CD4-positive, alpha-beta T cell treated with Interleukin-15 for 1 hour (primary cell): ENCODE measurements at places on chromosomes 1 and 21.

DNA sequence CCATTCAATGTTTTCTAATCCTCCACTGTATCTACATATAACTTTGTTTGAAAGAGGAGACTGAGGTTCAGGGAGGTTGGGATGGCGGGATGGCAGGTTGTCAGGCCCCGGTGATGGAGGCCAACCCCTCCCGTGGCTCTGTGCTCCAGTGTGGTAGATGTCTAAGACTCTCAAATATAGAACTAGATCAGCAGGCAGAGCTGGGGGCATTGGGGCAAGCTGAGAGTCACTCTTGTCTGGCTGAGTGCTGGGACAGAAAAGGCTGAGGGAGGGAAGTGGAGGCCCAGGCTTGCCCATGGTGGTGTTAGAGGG, 1.7 kb downstream of the IL6R start:
- no peak for DNase-seq

- DNase-seq = no peak
These were observed 365.5 kb upstream of the RUNX1 start for GRCh38 chr21:35414507-35415139.

GRCh38 chr1:96355521-96355920, 366.1 kb upstream of the PTBP2 start:
- DNase-seq = no peak

DNA sequence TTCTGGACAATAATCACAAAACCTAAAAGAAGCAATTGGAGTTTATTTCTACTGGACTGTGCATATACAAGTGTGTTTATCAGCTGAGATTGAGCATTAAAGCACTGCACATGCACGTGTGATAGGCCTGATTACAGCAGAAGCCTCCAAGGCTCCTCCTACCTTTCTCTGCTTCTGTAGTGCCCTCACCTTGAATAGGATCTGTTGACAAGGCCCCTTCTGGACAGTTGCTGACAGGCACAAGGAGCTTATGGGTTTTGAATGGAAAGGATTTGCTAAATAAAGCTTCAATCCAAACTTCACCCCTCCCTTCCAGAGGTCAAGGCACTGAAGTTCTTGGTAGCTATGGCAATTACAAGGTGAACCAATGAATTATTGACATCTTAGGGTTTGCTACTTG, 7.9 kb upstream of the SGIP1 start:
- no peak for DNase-seq

DNA sequence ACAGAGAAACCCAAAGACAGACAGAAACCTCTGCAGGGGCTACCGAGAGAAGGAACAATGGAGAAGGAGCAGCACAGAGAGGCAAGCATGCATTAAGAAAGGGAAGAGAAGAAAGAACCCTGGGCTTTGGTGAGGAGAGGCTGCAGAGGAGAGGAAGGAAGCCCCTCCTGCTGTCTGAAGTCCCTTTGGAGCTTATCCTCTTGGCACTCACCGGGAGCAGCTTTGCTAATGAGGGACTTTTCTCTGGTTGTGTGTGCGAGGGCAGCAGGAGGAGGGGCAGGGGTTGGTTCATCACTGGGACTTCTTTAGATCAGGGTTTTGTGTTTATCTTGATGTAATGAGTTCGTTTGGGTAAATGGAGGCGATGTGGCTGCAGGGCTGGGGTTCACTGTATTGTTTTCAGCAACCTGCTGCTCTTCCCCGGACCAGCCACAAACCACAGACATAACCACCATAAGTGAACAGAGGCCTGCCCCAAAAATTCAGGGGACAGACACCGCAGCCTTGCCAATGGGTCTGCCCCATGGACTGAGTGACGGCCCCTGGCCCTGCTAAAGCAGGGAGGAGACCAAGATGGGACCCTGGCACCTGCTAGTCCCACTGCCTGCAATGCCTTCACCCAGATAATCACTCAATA, 100.6 kb downstream of the KCND3 start:
- no peak for DNase-seq

DNA sequence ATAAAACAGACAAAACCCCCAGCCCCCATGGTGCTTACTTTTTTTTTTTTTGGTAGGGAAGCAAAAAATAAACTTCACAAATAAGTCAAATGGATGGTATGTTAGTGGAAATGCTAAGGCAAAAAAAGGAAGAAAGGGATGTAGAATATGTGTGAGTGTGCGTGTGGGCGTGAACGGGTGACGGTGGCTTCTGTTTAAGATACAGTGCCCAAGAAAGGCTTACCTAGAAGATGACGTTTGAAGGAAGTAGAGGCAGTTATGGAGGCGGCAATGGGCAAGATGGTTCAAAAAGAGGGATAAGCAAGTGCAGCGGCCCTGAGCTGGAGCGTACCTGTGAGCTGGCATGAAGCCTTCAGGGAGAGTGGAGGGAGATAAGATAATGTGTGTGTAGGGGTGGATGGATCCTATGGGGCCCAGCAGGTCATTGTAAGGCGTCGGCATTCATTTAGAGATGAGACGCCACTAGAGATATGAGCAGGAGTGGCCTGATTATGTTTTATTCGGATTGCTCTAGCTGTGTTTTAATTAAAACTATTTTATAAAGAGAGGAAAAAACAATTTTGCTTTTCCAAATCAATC, 19.9 kb downstream of the LEPR start:
- DNase-seq = no peak

DNA sequence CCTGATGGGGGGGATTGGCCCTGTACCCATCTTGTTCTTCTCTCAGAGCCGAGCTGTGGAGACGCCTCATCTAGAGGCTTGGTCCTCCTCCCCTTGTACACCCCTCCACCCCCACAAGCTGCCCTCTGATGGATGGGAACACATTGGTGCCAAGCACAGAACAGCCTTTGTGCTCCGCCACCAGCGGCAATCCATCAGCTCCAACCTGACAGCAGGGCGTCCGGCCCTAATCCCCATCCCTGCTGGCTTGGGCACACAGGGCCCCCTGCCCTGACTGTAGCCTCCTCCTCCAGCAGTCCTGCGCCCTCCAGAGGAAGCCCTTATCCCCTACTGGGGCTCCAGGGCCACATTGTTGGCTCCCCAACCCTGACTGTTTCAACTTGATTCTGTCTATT, 3.8 kb upstream of the MYOG start:
- DNase-seq = no peak

DNA sequence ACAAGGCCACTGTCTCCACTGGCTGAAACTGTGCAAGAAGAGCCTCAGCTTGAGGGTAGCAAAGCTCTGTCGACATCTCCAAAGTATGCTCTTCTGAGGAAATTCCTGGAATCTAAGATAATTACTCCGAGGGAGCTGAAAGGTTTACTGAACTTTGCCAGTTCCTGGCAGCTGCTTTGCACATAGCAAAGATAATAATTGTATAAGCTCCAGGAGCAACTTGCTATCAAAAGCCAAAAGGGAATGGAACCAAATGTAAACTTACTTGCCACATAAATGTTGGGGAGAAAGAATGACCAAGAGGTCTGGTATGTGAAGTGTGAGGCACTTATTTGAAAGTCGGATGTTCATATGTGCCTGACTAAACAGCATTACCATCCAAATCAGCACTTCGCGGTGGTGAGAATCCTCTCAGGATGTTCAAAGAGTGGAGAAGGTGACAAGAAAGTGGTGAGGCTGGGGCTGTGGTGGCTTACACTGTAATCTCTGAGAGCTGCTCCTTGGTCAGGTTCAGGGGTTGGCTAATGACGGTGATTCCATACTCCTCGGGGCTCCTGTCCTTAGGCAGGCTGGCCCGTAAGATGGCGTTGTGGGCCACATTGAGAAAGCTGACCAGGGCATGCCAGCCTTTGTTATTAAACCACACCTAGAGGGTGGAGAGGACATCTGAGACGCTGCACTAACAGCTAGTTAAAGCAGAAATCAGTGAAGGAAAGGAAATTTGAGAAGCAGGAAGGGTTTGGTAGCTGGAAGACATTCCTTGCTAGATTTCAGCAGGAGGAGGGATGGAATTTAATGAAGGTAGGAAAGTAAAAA, 100.0 kb downstream of the ABCA4 start:
- no peak for DNase-seq

DNA sequence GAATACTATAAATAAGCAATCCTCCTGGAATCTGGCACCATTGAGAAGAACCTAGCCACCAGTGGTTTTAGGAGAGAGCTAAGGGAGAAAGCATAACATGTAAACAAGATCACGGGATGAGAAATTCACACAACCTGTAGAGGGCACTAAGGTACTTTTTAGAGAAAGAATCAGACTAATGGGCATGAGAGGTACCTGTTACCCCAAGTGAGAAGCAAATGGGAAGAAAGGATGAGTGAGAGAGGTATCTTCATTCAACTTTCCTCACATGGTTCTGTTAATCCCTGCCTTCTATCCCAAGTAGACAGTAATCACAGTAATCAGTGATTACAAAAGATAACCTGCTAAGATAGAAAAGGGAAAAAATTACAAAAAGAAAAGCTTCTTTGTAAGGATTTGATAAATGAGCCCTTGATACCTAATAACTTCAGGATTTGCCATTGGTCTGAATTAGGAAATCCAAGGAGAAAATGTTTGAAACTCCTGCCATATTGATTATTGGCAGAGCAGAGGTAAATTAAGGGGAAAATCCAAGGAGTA, 251.1 kb upstream of the ADGRL2 start:
- DNase-seq = no peak

DNA sequence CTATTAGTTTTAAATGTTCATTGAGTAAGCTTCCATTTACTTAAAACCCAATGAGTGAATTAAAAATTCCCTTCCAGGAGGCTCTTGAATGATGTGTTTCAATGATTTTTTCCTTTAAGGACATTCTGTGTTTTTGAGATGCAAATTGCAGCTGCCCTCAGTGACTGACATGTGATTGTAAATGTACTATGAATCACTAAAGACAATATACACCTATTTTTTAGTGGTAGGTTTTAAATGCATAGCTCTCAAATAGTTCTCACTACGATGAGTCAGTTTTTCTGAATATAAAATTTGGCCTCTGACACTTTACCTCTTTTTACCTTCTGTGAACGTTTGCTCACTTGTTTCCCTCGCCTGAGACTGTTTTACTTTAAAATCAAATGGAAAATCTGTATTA, 204.7 kb downstream of the BARHL2 start:
- DNase-seq = no peak

DNA sequence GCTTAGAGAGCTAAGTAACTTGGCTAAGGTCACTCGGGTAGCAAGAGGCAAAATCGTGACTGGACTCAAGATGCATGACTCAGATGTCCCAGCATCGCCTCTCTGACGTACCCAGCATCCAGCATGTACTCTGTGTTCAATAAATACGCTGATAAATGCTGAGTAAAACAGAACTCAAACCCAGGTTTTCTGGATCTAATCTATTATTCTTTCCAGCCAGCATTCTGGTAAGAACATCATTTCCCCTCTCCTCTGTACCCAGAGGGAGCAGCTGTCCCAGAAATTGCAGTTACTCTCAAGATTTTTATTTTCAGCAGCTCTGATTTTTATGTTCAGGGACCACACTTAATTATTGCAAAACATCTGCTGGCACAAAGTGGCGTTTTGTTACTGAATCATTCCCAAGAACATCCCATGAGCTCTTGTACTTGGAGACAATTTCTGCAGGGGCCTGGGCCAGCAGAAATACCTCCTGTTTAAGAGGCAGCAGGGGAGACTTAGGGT, 249.0 kb downstream of the PRDM2 start:
- no peak for DNase-seq

GRCh38 chr1:212967801-212968200, 17.5 kb downstream of the VASH2 start:
- no peak for DNase-seq

- DNase-seq = no peak
These were observed 42.2 kb downstream of the TTC13 start for GRCh38 chr1:230936475-230936874.

- no peak for DNase-seq
These were observed 70.5 kb downstream of the CD2 start for GRCh38 chr1:116824631-116825206.

- DNase-seq = no peak
These were observed 122.7 kb downstream of the CAPN8 start for GRCh38 chr1:223542831-223543230.

GRCh38 chr1:55833529-55834091, 618.4 kb upstream of the USP24 start:
- no peak for DNase-seq

DNA sequence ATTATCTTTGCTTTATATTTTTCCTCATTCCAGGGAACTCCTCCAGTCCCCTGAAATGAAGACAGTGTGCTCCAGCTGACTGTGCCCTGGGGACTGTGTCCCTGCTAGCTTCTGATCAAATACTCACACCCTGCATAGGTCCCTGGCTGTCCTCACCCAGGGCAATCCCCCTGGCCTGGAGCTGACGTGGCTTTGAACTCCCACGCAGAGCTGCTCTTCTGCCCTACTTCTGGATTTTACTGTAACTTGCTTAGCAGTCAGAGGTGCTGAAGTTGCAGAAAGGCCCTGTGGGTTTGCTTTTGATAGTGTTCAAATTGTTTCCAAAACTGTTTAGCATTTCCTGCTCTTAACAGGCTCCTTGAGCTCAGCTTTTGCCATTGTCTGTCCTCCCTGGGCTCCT, 186.5 kb downstream of the FASLG start:
- DNase-seq = peak; percentile 24

DNA sequence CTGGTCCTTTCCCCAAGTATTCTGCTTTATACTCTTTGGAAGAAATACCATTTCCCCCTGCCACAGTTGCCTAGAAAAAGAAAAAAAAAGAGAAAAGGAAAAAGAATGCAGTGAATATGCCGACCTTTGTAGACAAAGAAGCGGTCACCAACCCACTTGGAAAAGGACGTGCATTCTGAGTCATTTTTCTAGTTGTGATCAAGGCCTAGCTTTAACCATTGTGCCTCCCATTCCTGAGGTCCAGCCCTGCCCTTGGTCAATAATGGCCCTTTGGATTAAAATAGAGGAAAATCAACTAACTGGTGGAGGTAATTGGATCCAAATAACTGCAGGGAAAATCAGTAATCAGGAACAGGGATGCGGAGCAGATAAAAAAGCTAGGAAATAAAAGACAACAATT, 24.8 kb downstream of the S1PR1 start:
- no peak for DNase-seq

GRCh38 chr1:63321785-63322113, 618 bp upstream of the FOXD3 start:
- DNase-seq = no peak

GRCh38 chr1:100441651-100442050, 89.3 kb downstream of the CDC14A start:
- DNase-seq = peak; percentile 76

DNA sequence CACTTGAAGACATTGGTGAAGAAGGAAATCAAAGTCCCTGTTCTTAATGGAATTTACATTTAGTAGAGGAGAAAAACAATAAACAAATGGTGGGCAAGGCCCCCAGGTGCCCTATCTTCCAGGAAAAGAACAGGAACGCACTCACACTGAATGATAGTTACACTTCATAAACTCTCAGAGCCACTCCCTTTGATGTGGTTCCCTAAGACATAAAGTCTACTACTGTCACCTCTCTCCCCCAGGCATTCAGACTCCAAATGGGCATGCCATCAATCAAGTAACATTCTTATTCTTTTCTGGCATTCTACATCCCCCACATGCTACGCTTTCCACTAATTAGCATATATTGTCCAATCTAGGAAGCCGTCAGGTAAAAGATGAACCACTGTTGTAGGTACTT, 36.6 kb upstream of the PIGC start:
- no peak for DNase-seq

GRCh38 chr1:204417074-204417997, 5.7 kb upstream of the PPP1R15B start:
- peak; percentile 50 for DNase-seq

GRCh38 chr21:36135391-36136102, 668 bp downstream of the CBR3 start:
- DNase-seq = peak; percentile 34

GRCh38 chr21:31830701-31831100, 42.1 kb upstream of the HUNK start:
- no peak for DNase-seq

- no peak for DNase-seq
These were observed 1136.7 kb upstream of the TMPRSS15 start for GRCh38 chr21:19540287-19540686.

- DNase-seq = no peak
These were observed 34.8 kb upstream of the SLC35F3 start for GRCh38 chr1:233869680-233870079.
